ENCODE measurements at places on chromosomes 4 and X.

- DNase-seq, result no peak
Observed at GRCh38 chr4:24702281-24702680, 93.1 kb upstream of the SOD3 start.

GRCh38 chr4:187944179-187944578 is 51.4 kb upstream of the ZFP42 start:
- no peak for DNase-seq

- DNase-seq, result no peak
Observed at GRCh38 chr4:187088070-187088799, 364.6 kb upstream of the FAT1 start.

GRCh38 chr4:83010111-83010521 is 507 bp downstream of the LIN54 start:
- DNase-seq, result no peak

DNA sequence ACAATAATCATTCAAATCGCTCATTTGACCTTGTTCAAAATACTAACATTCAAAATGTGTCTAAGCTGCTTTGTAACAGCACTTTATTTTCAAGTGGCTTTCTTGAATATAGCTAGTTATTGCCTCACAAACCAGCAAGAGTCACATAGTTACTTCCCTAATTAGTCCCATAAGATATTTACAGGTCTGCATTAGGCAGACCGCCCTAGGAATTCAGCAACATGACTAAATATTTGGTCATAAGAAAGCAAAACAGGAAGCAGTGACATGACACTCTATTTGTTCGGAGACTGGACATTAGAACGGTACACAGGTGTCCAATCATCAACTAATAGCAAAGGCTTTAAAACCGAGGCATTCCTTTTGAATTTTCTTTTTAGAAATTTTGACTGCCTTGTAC is 262.0 kb downstream of the COL25A1 start:
- DNase-seq, result no peak

GRCh38 chr4:63841266-63841665 is 568.0 kb downstream of the TECRL start:
- DNase-seq, result no peak

GRCh38 chrX:119895843-119896326 is at the start of gene AKAP14:
Gene AKAP14 (plus strand): TSS chrX:119895893. CDS start chrX:119903224, 7,331 bp downstream.
- DNase-seq, result no peak

Data from skeletal muscle cell (primary cell).